ENCODE measurements at places on chromosomes 6 and 20.

- no peak for DNase-seq
Measured at GRCh38 chr6:71619836-71620235, 266.5 kb upstream of the RIMS1 start.

GRCh38 chr6:41894366-41895299, 542 bp downstream of the USP49 start:
- no peak for DNase-seq

DNA sequence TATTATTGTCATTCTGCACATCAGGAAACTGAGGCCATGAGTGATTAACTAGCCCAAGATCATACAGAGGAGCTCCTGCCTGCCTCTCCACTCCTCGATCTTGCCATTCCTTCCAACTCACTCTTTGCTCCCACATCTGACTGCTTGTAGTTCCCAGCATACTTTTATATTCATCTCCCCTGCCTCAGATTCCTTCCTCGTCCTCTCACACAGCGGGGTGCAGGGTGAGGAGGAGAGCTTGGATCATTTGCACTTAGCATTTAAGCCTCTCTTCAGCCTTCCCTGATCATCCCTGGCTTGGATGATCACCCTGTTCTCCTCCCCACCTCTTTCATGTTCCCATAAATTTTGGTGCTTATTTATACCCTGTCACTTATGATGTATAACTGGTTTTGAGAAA, 515.1 kb upstream of the SOX4 start:
- no peak for DNase-seq

GRCh38 chr6:136524936-136525413, 25.2 kb downstream of the MAP7 start:
- no peak for DNase-seq

- no peak for DNase-seq
Measured at GRCh38 chr6:53284901-53285300, 63.8 kb downstream of the ELOVL5 start.

GRCh38 chr20:10002866-10003265, 31.9 kb upstream of the ANKEF1 start:
- DNase-seq = no peak

Data from GM19239 (cell line).